Gastrocnemius medialis (tissue), 4 donors: ENCODE measurements at places on chromosomes 3 and 15. TPM values are rescaled to one million over a fixed set of nuclear protein-coding genes. Genes with fewer than 3 reads are reported as not detected.

GRCh38 chr3:191972714-191973398 is 511.9 kb downstream of the PYDC2 start:
- no peak for DNase-seq

DNA sequence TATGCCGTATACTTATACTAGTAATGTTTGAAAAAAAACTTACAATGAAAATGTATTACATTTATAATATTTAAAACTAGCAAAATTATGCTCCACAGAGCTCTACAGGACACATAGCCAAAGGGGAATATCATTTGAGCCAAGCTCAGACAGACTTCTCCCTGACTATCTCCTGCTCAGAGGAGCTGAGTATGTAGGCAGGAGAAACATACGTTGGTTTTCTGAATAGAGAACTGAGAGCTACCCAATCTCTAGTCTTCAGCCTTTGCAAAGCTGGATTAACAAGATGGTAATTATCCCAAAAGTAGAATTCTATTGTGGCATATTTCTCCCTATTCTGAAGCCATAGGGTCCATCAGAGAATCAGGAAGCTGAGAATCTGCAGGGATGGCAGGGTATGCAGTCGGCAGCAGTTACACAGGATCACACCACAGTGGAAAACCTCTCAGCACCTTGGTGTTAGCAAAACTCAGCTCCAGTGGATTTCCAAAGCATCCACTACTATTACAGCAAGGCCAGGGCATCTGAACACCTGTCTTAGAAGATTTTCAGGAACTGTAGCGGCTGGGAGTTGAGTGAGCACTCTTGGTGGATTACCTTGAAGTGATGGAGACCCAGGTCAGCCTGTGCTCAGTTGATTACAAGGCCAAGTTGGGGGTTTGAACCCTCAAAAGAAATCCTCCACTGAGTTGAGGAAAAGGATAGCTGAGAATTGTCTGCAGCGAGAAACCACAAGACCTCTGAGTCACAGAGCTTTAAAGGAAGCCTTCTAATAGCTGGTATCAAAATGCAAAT is 30.1 kb downstream of the GPR15 start:
- DNase-seq = no peak

DNA sequence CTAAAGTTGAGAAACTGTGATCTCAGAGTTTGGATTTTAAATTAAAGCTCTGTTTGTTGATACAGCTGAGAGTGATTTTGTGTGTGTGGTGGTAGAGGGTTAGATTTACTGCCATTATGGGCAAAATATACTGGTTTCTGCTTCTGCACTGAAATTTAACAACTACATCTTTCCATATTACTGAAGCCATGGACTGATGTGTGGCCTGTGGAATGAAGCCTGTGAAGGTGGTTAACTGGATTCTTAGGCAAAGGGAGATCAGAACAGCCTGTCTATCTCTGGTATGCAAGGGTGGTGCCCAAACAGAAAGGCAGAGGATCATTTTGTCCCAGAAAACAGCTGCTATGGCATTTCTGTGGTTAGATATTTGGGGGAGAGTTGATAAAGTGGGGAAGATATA is 297.3 kb upstream of the THBS1 start:
- no peak for DNase-seq

GRCh38 chr15:66503780-66504562 is 684 bp downstream of the RPL4 start:
- DNase-seq = no peak

DNA sequence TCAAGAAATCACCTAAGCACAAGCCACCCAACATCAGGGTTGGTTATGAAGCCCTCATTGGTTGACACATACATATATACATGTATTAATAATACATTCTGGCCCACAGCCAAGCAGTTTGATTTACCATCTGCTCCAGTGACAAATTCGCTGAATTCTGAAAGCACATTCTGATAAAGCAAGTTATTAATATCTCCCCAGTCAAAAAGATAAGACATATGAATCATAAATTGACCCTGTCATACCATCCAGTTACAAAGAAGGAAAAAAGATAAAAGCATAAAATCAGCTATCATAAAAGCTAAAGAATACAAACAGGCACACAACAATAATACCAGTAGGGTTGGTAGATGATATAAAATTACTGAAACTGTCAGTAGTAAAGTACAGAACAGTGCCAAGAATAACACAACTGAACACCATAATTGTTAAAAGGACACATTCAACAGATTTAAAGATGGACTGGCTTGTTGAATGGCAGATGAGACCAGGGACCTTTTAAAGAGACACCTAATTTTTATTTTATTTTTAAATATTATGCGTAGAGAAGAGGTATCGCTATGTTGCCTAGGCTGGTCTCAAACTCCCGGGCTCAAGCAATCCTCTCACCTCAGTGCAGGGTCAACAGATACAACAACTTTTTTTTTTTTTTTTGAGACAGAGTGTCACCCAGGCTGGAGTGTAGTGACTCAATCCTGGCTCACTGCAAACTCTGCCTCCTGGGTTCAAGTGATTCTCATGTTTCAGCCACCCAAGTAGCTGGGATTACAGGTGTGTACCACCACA is 7.7 kb downstream of the SNX4 start:
- no peak for DNase-seq

GRCh38 chr3:98010194-98010882 is 24.8 kb downstream of the GABRR3 start:
- no peak for DNase-seq

DNA sequence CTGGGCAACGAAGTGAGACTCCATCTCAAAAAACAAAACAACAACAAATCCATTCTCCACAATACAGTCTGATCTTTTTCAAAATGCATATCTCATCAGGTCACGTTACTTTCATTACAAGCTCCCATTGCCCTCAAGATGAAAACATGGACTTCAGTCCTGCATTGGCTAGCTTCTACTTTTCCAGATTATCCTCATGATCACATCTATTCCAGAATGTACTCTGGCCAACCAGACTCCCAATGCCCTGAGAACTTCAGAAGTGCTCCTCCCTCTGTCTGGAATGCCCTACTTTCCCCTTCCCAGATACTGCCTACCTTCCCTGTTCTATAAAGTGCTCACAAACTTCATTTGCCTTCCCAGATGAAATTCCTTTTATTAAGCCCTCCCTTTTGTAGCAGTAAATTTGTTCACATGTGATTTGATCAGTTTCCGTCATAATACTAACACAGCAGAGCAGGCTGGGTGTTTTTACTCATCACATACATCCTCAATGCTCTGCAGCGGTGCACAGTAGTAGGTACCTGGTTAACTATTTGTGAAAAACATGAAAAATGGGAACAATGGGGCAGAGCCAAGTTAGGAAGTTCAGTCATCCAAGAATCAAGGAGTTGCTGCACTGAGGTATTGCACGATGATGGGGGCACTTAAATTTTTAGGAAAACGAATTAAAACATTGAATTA is 5.3 kb downstream of the RPL22L1 start:
- DNase-seq = no peak

GRCh38 chr3:17951241-17951640 is 208.8 kb upstream of the TBC1D5 start:
- no peak for DNase-seq

DNA sequence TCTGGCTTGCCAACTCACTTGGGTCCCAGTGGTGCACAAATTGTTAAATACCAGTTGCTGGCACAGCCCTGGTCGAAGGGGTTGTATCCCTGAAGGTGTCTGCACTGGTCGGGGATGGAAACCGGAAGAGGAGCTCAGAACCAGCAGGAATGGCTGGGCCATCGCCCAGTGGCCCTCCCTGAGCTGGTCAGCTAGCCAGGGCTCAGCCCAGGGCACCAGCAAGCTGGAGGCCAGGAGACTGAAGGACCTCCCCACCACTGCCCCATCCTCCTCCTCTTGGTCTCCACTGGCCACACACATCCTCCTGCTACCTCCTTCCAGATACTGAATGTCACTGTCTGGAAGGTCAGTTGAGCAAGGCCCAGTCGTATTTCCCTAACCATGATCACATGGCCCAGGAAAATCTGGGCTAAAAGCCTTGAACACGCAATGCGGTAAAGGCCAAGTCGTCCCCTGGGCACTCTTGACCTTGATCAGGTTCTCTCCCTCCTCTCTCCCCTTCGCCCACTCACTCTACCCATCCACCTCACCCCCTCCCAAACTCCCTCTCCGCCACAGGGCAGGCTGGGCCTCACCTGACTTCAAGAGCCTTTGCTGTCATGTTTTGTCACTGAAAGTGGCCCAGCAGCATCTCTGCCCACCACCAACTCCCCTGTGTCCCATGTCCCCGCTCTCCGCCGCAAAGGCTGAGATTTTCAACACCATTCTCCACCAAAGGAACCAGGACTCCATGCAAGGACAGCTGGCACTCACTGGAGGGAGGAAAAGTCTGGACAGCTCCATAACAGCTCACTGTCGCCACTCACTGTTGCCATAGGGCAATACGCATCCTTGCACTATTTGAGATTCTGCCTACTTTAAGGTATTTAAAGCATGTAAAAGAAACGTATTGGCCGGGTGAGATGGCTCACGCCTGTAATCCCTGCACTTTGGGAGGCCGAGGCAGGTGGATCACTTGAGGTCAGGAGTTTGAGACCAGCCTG is 12.1 kb downstream of the ZDHHC19 start:
- no peak for DNase-seq

- no peak for DNase-seq
Observed at GRCh38 chr15:64315216-64315615, 40.8 kb downstream of the CSNK1G1 start.

DNA sequence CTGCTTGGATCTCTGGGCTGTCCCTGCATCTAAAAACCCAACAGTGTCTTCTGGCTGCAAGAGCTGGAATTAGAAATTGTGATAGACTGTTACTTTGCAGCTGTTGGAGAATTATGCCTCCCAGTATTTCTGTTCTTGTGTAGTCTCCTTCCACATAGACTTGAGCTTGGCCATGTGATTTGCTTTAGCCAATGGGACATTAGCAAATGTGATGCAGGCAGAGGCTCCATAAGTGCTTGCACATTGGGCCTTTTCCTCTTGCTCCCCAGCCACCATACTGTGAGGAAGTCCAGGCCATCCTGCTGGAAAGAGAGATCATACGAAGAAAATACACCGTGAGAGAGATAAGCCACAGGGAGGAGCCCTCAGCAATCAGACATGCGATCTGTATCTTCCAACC is 33.8 kb upstream of the RASGRF1 start:
- no peak for DNase-seq

GRCh38 chr3:47865192-47865591 is 62.3 kb downstream of the DHX30 start:
- no peak for DNase-seq

GRCh38 chr3:182787302-182788036 is 5.8 kb upstream of the ATP11B start:
- no peak for DNase-seq

DNA sequence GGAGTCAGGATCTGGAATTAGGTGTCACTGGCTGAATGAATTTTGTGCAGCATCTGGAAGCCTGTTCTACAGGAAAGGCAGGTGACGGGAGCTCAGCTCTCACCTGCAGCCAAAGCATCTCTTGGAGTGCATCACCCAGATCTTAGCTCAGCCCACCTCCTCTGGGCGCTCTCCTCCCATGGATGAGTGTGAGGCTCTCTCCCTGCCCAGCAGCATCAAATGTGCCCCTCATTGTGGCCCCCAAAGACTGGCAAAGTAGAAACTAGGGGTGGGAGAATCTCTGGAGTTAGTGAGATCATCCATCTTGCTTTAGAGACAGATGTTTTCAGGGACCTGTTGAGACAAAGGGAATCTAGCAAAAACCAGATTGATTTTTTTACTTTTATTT is 68.7 kb downstream of the SENP2 start:
- no peak for DNase-seq

DNA sequence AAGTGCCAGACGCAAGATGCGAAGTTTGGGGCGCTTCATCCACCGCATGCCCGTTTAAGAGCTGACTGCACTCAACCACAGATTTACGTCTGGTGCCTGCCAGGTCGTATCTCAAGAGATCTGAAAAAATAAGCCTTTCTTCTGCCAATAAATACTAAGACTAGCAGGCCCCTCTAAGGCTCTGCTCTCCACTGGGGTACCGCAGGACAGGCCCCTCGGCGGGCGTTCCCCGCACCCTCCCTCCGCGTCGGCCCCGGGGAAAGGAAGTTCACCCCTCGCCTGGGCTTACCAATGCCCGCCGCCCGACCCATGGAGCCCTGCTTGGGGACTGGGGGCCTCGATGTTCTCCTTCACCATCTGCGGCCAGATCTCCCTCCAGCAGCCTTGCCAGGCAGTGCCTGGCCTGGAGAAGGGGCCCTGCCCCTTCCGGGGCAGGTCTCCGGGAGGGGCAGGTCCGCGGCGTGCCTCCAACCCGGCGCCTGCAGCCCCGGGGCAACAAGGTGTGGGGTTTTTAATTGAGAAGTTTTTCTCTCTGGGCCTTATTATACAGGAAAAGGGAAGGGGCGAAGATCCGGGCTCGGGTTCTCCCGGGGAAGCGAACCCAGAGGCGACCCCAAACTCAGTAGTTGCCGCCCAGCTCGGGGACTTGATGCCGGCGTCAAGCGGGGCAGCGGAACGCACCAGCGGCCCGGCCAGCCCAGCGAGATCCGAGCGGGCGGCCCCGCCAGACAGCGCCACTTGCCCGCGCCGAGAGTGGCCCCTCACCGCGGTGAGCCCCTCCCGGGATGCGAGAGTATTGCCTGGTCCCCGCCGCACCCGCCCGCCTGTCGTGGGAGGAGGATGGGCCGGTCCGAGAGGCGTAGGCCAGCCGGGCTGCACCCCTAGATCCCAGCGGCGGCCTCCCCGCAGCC is 735 bp downstream of the GOLGA8B start:
- DNase-seq = no peak

GRCh38 chr3:53513556-53514190 is 19.3 kb downstream of the CACNA1D start:
- DNase-seq = no peak

CRABP1 gene
- not detected for total RNA-seq

WDR82 gene
- 64.4 TPM for total RNA-seq

RYR3 gene
- total RNA-seq = 30.9 TPM

SCAANT1 gene
- total RNA-seq = not detected

TMEM158 gene
- total RNA-seq = 3.8 TPM

FANCD2OS gene
- total RNA-seq = not detected

INO80 gene
- total RNA-seq = 26.0 TPM

REC114 gene
- not detected for total RNA-seq

SLC9A9 gene
- 8.2 TPM for total RNA-seq
